ENCODE measurements at places on chromosomes 4 and X.

DNA sequence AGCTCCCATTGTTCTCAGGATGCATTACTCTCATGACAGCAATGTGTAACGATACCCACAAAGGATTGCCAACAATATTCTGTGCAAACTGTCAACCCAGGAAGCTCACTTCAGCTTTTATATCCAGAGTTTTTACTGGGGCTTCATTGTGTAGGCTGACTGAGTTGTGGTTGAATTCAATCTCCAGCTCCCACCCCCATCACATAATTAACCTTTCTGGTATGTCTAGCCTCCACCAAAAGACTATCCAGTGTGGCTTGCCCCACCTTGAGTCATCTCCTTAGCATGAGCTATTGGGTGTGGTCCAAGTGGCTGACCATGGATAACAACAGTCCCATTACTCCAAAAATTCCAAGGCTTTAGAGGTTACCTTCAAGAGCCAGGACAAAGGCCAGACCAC is 17.7 kb upstream of the TAB3 start:
- DNase-seq, result no peak

- no peak for DNase-seq
Measured at GRCh38 chr4:25503779-25504178, 126.7 kb downstream of the ANAPC4 start.

GRCh38 chr4:80839281-80839680 is 191.2 kb upstream of the BMP3 start:
- no peak for DNase-seq

- no peak for DNase-seq
Measured at GRCh38 chrX:153647461-153648357, 706 bp downstream of the DUSP9 start.

DNA sequence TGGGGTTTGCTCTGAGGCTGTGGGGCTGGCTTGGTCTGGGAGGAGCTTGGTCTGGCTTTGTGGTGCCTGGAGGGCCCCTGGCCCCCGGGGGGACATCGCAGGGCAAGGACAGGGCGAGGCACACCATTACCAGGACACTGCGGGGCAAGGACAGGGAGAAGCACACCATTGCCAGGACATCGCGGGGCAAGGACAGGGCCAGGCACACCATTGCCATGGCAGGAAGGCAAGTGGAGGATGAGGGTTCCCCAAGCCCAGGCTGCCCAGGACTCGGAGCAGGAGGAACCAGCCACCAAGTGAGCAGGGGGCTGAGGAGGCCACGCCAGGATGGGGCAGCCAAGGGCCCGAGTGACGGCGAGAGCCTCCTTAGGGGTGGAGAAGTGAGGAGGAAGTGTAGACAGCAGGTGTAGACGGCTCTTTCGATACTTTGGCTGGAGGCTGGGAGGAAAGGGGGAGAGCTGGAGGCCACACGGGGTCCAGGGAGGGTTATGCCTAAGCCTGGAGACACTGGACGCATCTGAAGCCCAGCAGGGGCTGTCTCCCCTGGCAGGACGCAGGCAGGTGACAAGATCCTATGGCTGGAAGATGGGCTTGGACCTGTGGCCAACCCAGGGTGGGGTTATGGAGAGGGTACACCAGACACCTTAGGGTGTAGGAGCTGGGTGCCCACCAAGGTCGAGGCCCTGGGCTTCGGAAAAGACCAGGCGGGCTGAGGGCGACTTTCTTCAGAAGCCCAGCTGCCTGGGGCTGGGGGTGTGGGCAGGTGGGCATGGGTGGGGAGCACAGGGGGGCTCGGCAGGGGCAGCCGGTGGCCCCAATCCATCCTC is 7.3 kb downstream of the NKX1-1 start:
- no peak for DNase-seq

GRCh38 chr4:75989846-75990528 is 758 bp downstream of the SDAD1 start:
- no peak for DNase-seq

Measured in GM12864 (cell line).